Hematopoietic multipotent progenitor cell treated with erythropoietin and hydrocortisone succinate and interleukin-3 and kit ligand, for 4 days (in vitro differentiated cells): ENCODE measurements at places on chromosomes 1 and 21.

- DNase-seq = no peak
Observed at GRCh38 chr21:16095005-16095404, 365.2 kb downstream of the USP25 start.

DNA sequence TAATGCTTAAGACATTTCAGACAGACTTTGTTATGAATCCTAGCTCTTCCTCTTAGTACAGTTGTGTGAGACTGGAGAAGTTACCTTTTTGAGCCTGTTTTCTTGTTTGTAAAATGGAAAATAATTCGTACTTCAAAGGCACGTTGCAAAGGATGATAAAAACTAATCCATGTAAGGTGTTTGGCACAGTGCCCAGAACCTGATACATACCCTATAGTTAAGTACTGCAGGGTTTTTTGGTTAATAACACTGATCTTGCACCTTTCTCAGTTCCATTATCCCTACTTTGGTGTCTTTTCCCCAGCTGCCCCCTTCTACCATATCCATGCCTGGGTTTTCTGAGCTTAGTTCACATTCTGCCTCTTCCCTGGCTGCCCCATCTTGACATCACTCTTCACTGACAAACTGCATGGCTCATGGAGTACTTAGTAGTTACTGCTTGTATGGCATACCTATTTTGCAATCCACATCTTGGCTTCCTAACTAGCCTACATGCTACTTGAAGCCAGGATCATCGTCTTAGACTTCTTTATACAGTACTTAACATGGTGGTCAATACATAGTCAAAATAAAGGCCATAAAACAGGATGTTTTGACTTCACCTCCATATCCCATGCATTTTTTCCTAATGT, 10.1 kb downstream of the CCDC185 start:
- peak; percentile 24 for DNase-seq

GRCh38 chr1:56073614-56074006, 505.8 kb downstream of the PLPP3 start:
- DNase-seq = no peak

DNA sequence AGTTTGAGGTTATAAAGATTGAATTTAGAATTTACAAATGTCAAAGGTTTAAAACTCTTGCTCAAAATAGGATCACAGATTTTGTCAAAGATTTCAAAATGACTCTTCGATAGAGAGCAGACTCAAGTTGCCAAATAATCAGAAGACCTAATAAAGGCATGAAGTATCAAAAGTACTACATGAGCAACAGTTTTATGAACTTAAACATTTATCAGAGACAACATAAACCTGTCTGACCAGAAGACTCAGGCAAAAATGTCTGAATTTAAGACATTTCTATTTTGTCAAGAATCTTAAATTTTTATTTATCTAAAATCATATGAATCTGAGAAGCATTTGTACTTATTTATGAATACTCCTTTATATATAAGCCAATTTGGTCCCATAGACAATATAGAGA, 330.9 kb downstream of the PTPRU start:
- DNase-seq = no peak

DNA sequence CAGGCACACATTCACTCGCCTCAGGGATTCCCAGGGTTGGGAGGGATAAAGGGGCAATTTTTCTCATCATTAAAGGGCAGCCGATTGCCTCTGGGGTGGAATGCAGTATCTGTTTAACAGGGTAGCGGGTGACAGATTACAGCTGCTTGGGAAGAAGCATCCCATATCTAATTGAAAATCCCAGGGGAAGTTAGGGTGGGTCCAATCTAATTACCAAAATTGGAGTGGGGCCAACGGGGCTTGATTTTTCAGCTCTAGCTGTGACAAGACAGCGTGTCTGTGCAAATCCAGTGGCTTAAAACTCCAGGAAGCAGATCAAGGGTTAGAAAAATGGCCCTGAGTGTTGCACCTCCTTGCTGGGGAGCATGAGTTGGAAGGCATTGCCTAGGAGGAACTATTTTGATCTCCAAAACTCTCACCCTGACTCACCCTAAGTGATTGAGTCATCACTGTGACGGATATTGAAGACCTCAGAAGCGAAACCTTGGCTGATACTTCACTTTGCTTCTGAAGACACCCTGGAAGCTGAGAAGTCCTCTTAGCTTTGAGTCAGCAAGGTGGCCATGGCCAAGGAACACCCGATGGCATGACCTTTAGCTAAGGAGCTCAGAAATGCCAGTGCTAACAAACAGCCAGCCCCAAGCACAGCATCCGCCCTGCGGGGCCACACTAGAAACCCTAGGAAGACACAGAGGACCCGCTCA, 46.0 kb downstream of the GRHL3 start:
- DNase-seq = no peak

GRCh38 chr1:159826441-159827101, at the start of gene SLAMF8:
TSS of gene SLAMF8 (plus strand) at chr1:159826873. CDS start at chr1:159826899, 26 bp downstream.
- DNase-seq = peak; percentile 58

DNA sequence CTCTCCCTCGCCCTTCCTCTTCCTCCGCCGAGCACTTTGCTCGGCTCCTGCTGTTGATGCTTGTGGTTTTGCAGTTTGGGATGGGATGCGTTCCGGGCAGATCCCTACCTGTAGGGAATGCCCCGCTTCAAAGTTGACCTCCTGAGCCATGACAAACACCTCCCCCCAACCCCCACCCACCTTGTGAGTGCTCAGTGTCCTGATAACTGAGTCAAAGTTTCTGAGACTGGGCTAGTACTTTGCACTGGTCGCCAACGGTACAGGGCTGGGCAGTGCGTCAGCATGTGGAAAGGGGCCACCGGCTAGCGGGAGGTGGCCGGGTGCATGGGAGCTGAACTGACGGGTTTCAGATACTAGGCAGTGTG, 771 bp downstream of the RABGAP1L start:
- peak; percentile 50 for DNase-seq

DNA sequence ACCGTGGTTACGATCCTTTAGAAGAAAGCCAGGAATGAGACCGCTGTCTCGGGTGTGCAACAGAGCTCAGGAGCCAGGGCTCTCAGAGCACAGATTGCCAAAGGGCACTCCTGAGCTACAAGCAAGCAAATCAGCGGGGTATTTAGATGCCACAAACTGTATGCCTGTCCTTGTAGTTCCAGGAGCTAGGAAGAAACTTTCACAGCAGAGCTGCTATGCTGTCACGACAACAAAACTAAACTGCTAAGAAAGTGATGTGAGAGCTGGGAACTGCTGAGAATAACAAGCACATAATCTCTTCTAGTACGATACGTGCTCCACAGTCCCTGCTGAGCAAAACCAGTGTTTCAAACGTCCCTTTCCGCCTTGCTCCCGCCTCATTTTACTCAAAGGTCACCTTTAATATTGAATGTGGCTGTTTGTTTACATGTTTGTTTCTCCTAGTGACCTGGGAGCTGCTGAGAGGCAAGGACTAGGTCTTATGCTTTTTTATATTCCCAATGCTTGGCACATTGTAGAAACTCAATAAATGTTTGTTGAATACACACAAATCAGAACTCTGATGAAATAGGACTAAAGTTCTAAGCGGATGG, 14.7 kb downstream of the GREM2 start:
- DNase-seq = no peak

DNA sequence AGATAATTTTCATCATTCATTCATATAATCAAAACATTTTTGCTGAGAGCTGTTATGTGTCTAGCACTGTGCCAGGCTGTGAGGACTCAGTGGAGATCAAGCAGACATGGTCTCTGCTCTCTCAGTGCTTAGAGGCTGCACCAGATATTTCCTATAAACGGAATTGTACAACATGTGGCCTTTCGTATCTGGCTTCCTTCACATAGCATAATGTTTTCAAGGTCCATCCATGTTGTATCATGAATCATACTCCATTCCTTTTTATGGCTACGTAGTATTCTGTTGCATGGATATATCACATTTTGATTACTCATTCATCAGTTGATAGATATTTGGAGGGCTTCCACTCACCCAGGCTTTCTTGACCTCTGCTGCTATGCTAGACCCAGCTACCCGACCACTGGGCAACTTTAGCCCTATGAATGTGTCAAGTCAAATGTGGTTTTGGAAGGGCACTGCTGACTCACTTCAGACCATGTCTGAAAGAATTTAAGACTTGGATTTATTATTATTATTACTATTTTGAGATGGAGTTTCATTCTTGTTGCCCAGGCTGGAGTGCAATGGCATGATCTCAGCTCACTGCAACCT, 18.5 kb downstream of the NCF2 start:
- no peak for DNase-seq

DNA sequence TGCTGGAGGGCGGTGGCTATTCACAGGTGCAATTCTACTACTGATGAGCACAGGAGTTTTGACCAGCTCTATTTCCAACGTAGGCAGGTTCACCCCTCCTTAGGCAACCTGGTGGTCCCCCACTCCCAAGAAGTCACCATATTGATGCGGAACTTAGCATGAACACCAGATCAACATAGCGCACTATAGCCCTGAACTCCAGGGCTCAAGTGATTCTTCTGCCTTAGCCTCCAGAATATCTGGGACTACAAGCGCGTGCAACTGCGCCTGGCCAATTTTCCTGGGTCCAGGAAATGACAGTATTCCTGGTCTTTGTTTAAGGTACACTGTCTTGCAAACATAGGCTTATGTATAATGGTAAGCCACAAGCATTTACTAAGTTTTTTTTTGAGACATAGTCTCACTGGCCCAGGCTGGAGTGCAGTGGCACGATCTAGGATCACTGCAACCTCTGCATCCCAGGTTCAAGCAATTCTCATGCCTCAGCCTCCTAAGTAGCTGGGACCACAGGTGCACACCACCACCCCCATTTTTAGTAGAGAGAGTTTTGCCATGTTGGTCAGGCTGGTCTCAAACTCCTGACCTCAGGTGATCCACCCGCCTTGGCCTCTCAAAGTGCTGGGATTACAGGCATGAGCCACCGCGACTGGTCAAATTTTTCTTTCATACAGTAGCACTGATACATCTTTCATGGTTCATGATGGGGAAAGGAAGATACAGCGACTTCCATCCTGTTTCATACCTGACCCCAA, 12.6 kb downstream of the MCL1 start:
- DNase-seq = no peak

DNA sequence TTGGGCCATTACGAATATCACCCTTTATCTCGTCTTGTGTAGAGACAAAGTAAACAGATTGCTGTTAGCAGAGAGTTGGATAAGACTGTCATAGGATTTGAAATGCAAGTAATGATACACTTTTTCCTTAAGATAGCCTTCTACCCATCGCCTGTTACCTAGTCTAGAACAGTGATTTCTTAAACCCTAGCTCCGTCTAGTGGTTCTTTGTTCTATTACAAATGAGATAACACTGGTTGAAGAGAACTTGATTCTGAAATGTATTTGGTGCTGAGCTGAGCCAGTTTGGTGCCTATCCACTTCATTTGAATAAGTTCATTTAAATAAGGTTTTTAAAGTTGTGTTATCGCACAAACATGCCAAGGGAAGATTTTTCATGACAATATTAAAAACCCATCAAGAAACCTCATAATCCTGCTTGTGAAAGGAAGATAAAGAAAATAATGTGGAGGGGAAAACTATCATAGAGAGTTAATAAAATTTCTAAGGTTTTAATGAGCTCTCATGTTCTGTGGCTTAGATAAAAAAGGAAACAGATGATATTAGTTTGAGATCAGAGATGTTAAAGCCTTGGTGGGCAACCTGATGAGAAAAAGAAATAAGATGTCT, 1.5 kb upstream of the KCNH1 start:
- DNase-seq = peak; percentile 78

DNA sequence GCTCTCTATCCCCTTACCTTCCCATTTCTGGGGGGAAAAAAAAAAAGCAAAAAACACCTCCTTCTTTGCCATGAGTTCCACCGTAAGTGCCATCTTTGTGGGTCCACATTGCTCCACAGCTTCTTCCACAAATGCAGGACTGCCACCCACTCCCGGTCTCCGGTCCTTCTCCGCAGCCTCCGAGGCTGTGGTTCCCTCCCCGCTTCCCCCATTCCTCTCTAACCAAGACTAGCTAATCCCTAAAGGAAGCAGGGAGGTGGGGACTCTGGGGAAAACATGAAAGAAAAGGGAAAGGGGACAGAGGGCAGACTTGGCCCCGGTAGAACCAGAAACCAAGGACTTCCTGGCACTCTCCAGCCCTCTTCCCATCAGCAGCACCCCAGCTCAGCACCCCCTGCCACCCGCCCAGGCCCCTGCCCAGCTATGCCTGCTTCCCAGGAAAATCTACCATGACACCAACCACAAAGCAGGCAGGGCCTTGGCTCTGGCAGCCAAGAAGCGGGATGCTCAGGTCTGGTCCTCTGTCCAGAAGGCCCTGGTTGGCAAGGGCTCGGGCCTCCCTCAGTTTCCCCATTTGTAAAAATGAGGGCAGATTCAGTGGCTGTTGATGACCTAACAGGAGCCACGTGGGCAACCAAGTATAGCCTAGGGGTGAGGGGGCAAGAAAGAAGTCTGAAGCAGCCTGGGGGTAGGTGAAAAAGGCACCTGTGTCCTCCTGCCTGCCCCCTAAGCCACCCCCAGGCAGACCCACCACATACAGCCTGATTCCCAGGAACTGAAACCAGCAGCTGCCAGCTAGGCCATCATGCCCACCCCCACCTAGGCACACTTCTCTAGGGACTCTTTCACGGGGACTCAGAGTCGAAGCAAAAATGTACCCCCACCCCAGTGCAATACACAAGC, 2.5 kb downstream of the EPHA2 start:
- no peak for DNase-seq

DNA sequence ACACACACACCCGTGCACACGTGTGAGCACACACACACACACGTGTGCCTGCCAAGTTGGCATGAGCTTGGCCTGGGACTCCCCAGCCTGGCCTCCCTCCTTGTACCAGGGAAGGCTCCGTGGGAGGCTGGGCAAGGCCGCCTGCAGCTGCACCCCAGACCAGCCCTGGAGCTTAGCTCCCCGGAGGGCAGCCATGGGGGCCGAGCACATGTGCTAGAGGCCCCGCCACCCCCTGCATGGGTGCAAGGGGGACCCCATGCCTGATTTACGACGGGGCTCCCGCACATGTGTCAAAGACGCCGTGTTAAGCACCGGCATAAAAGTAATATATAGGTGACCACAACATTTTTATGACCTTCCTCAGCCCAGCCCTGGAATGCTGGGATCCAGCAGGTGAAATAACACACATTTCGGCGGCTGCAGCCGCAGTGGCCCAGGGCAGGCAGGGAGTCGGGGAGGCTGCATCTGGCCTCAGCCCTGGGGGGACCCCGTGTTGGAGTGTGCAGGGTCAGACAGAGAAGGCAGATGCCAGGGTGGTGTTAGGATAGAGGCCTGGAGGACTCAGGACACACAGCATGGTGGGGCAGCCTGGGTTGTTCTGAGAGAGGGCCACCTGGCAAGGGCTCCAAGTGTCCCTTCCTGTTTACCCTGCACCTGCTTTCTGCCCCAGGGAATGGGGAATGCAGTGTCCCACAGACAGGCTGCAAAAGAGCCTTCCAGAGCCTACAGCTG, 56.3 kb downstream of the WNT9A start:
- DNase-seq = no peak

GRCh38 chr1:185564816-185565215, 169.4 kb upstream of the HMCN1 start:
- DNase-seq = no peak

GRCh38 chr1:49085079-49085478, 308.4 kb upstream of the BEND5 start:
- DNase-seq = no peak

DNA sequence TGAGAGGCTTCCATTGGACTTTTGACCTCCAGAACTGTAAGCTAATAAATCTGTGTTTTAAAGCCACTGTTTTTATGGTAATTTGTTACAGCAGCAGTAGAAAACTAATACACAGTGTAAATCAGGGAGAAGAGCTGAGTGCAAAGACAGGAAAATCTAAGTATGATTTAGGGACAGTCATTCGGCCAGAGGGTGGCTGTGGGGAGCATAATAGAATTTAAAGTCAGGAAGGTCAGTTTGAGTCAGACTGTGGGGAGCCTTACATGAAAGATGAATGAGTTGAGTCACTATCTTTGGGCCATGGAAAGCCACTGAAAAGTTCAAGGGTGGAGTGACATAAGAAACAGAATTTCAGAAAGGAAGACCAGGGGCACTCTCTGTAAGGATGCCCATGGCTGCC, 52.4 kb upstream of the SSX2IP start:
- DNase-seq = no peak
